ENCODE measurements at places on chromosomes 5 and 9.

DNA sequence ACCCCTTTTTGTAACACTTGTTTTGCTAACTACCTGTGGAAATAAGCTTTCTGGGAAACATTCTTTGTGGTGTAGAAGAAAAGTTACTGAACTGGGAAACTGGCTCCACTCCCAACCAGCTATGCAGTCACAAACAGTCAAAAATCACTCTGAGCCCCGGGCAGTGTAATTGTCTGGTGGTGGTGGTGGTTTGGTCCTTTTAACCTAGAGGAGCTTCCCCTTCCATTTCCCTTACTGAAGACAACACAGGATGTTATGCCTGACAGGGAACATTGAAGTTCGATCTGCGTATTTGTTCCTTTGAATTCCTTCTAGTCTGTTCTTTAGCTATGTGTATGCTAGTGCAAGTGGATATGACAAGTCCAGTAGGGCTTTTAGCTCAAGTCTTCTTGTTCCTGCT is 56.8 kb upstream of the TBCA start:
- no peak for DNase-seq

GRCh38 chr9:1100945-1101344 is 50.8 kb downstream of the DMRT2 start:
- DNase-seq, result no peak

DNA sequence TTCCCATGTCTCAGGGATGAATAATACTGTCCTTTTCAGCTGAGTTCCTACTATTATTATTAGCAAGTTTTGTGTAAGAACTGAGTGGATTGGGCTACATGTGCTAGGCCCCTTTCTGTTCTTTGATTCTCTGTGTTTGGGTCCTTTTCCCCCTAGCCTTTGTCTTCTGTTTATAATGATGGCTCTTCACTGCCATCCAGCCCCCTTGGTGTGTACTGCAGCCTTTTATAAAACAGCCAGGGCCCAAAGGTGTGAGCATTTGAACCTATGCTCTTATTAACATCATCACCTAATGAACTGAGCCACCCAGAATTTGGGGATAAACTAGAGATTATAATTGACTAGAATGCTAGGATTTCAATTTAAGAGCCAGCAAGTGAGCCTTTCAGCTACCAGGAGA is 52.6 kb downstream of the PLAC8L1 start:
- no peak for DNase-seq

DNA sequence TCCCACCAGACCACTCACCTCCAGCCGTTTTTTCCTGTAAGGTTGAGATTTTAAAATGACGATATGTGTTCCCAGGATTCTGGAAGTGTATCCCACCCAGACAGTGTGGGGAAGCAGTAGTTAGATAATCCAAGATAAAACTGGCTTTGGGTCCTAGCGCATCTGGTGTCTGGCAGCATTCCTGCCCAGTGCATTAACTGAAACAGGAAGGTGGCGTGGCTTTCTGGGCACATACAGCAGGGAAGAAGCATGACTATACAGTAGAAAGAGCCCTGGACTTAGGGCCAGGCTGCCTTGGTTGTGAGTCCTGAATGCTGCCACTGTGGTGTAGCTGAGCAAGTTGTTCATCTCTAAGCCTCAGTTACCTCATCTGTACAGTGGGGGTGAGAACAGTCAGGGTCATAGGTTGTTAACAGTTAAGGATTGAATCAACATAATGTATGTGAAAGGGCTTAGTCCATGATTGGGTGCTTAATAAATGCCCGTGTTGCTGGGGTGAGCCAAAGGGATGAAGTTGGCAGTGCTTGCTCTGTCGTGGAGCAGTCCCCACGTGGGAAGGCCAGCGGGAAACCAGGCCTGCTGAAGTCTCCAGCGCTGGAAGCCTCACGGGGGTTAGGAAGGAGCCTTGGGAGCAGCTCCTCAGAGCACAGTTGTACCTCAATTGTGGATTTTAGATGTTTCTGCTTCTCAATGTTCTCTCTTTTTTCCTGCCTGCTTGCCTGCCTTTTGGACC is 18.0 kb downstream of the CLTA start:
- no peak for DNase-seq

DNA sequence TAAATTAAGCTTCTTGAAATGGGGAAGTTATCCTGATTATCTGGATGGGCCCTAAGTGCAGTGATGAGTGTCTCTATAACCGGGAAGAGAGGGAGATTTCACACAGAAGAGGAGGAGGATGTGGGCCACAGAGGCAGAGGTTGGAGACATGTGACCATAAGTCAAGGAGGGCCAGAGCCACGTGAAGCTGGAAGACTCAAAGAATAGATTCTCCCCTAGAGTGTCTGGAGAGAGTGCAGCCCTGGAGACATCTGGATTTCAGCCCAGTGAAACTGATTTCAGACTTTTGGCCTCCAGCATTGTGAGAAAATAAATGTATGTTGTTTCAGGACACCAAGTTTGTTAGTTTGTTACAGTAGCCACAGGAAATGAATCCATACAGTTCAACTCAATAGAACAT is 442.9 kb downstream of the NTRK2 start:
- DNase-seq, result no peak

- no peak for DNase-seq
Measured at GRCh38 chr5:132049559-132049958, 10.9 kb upstream of the IL3 start.

- no peak for DNase-seq
Measured at GRCh38 chr9:89448381-89448780, 49.5 kb downstream of the SEMA4D start.

DNA sequence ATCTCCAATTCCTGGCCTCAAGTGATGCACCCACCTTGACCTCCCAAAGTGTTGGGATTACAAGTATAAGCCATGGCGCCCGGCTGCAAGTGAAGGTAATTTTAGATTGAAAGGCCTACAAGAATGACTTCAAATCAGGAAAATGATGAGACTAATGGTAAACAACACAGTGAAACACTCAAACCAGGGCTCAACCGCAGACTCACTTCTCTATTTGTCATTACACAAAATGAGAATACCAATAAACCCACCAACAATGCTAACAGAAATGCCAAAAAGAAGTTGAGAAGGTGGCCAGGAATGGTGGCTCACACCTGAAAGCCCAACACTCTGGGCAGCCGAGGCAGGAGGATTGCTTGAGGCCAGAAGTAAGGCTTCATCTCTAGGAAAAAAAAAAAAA is 92.1 kb downstream of the UBAP2 start:
- no peak for DNase-seq

- DNase-seq, result no peak
Measured at GRCh38 chr9:18143073-18143745, 330.7 kb upstream of the ADAMTSL1 start.

GRCh38 chr5:119347574-119347973 is 8.2 kb upstream of the TNFAIP8 start:
- no peak for DNase-seq

GRCh38 chr5:74412066-74412465 is 228.5 kb downstream of the ENC1 start:
- DNase-seq, result no peak

DNA sequence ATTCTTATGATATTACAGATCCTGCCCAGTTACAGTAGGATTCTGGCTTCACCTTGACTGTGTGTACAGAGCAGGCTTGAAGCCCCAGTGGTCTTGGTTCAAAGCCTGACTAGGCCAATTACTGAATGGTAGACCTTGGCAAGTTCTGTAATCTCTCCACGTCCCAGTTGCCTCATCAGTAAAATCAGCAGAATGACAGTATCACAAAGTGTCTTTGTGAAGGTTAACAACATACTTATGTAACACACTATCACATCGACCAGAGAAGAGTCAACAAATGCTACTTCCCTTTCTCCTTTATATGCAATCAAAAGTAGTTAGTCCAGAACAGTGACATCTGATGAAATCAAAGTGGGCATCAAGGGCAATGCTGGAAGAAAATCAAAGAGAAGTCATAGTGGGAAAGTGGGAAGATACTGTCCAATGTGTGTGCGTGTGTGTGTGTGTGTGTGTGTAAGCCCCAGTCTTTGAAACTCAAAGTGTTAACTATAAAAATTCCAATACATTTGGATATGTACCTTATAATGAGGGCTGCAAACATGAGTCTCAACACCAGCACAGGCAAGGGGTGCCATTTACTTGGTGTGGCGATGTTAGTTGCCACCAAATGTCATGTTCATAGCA is 93.5 kb upstream of the EGFLAM start:
- DNase-seq, result no peak

GRCh38 chr9:33447799-33448553 is 583 bp upstream of the AQP3 start:
- no peak for DNase-seq

DNA sequence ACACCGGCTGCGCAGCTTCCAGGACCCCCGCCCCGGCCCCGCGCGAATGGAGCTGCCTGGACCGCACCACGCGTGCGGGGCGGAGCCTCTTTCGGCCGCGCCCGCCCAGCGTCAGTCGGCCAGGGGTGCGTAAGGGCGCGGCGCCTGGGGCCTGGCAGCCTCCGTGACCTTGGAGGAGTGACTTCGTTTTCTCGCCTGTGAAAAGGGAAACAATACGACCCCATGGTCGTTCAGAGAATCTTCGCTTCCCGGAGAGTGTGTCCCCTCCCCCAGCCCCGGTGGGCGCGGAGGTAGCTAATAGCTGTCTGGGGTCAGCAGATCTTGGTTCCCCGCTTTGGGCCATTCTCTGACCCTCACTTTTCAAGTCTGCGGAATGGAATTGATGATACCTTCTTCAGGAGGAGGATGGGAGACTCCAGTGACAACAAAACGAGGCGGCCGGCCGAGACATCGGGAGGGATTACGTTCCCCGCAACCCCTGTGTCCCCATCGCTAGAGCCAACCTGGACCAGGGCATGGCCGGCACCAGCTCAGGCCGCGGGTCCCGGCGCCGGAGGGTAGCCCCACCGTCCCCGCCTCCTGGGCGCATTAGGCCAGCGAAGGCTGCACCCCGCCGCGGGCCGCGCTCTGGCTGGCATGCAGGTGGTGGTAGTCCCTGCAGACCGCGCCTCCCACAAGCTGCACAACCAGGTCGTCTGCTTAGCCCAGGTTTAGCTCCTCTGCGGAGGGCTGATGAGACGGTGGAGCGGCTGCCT is 5.5 kb upstream of the CDHR2 start:
- DNase-seq, result no peak

GRCh38 chr9:20379804-20380225 is 242.5 kb downstream of the MLLT3 start:
- DNase-seq, result no peak
